ENCODE measurements at places on chromosomes 6 and 20. TPM values are rescaled to one million over a fixed set of nuclear protein-coding genes. Genes with fewer than 3 reads are reported as not detected.

The NKAPL gene
- total RNA-seq = 0.24 TPM

The FRS3 gene
- 1.3 TPM for total RNA-seq

The TBPL1 gene
- total RNA-seq = 27.7 TPM

The TUBB2B gene
- 0.69 TPM for total RNA-seq

The CPXM1 gene
- total RNA-seq = not detected

The ISM1 gene
- total RNA-seq = 3.7 TPM

The CCN5 gene
- not detected for total RNA-seq

DNA sequence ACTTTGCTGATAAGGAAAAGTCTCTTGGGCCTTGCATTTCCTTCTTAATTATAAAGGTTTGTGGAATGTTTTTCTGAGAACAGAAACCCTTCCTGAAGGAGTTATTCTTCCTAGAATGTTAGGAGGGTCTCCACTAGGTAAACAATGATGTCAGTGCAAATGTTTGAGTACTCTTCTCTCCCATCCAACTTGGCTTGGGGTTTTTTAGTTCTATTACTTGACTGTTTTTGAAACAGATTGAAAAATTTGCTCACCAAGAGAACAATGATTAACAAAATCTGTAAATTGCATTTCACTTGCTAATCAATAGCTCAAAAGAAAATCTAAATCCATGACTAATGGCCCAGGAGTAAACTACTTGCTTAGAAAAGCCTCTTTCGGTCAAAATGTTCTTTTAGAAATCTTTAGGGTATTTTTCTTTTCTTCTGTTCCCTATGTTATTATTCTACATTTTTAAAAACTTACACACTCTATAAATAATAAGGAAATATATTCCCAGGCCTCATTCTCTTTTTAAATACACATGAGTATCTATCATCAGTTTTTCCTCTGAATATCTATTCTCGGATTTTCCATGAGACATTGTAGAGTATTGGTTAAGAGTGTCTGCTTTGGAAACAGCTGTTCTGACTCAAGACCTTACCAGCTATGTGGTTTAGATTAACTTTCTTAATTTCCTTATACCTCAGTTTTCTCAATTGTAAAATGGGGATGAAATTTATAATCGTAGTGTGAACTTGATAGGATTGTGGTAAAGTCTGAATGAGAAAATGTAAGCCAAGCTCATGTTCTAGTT is 234.2 kb upstream of the CITED2 start:
- DNase-seq = no peak

GRCh38 chr6:83169106-83169505 is 24.0 kb downstream of the PGM3 start:
- no peak for DNase-seq

GRCh38 chr6:132218059-132218696 is 183.1 kb downstream of the MOXD1 start:
- no peak for DNase-seq

- no peak for DNase-seq
Measured at GRCh38 chr6:109091314-109092024, 3.2 kb downstream of the SESN1 start.

GRCh38 chr6:36666826-36667591 is 11.5 kb upstream of the CDKN1A start:
- peak; percentile 99 for DNase-seq

DNA sequence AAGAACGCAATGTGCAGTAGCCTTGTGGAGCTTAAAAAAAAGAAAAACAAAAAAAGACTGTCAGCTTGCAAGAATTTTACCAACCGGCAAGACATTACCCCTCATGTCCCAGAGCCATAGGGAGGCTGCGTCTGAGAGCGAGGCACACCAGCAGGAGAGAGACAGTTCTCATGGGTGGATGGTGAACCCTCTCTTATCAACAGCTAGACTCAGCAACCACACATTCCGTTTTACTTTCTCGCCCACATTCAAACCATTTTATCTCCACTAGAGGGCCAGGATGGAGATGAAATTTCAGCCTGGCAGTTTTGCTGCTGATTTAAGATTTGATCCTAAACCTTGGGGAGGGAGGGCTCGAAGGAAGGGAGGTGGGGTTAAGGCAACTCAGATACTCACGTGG is 247.0 kb downstream of the ATXN1 start:
- DNase-seq = peak; percentile 18

DNA sequence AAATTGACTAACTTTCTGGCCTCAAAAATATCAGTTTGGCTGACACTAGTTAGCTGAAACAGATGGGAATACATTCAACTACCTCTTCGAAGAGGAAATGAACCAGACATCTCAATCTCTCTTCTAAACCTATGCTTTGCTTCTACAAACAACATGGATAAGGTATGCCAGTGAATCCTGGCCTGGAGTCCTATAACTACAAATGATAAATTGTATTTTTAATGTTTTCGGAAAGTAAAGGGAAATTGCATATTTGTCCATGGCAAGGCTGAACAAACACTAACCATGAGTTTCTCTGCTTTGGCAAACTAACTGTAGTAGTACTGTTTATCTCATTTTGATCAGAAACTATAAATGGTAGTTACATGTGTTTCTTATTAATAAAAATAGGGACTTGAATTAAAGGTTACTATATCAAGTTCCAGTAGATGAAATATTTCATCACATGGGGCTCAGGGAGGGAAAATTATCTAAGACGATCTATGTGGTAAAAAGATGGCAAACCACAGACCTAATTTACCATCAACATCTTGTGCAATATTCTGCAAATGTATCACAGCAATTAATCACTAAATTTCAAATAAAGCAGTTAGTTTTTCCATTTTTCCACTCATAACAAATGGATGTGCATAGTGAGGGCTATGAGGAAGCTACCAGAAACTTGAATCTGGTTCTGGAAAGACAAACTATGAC is 76.8 kb downstream of the COL12A1 start:
- no peak for DNase-seq

GRCh38 chr20:11231742-11232648 is 558.2 kb upstream of the JAG1 start:
- no peak for DNase-seq

DNA sequence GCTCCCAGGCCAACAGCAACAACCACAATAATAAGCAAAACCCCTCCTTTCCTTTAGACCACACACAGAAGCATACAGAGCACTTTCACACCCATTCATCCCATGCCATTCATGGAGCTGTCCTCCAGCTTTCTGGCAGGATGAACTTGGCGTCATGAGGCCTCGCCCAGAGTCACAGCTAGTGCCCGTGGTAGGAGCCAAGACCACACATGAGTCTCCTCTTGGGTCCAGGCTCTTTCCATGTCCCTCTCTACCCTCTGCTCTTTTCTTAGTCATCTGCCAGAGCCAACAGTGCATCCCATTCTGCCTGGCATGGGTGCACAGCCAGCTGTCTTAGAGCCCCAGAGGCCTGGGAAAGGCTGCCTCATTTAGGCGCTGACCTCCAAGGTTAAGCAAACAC is 1.8 kb upstream of the TGM3 start:
- no peak for DNase-seq

DNA sequence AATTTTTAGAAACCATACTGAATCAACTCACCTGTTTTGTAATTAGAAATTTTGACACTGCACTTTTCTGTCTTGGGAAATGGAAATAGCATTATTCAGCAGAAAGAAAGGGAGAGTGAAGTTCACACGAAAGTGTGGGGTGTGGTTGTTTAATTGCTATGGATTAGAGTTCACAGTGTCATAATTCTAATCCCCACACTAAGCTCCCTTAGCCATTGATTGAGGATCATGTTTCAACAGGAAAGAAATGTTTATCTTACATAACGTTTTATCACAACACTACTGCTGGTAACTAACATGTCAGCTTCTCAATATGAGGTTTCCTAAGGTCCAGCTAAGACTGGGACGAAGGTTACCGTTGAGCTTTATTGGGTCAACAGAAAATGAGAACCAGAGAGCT is 31.4 kb upstream of the GSTA5 start:
- no peak for DNase-seq

GRCh38 chr20:2907519-2907918 is 34.2 kb downstream of the PTPRA start:
- no peak for DNase-seq

DNA sequence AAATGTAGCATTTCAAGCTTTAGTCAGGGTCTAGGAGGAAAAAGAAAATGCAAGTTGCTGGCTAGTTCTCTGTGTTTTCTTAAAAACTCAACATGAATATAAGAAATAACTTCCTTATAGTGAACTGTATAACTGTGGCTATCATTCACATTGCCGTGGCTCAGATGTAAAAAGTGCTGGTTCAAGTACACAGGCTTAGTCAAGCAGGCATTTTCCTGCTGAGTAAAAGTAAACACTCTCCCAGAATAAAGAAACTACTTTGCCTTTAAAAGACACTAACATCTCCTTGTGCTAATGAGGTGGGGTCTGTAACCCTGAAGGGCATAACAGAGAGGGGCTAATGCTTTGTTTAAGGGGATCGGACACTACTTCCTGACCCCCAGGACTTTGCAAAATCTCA is 3.3 kb downstream of the ATP5F1E start:
- DNase-seq = no peak

- no peak for DNase-seq
Measured at GRCh38 chr6:119201480-119201879, 123.0 kb upstream of the FAM184A start.

GRCh38 chr6:118674772-118675171 is 23.4 kb upstream of the CEP85L start:
- DNase-seq = no peak

DNA sequence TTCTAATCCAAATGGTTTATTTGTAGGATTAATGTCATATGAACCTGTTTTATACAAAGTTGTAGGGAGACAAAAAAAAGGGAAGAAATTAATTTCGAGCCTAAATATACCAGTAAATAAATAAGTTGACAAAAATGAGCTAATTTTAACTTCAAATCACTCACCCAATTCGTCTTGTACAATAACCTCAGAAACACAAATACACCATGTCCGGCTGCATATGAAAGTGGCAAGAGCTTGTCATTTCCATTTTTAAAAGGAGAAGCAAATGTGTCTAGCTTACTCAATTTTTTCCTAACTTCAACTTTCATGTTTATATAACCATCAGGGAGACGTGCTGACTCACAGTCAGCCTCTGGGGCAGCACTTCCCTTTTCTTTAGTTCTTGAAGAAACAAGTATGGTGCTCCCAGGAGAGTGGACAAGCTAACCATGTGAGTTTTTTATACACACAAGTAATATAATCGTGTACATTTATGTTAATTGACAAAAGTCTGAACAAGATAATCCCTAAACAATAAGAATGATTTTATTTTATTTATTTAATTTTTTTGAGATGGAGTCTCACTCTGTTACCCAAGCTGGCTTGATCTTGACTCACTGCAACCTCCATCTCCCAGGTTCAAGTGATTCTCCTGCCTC is 55.5 kb upstream of the SGK1 start:
- peak; percentile 74 for DNase-seq

- DNase-seq = no peak
Measured at GRCh38 chr6:41215777-41216176, 12.4 kb upstream of the TREML4 start.

DNA sequence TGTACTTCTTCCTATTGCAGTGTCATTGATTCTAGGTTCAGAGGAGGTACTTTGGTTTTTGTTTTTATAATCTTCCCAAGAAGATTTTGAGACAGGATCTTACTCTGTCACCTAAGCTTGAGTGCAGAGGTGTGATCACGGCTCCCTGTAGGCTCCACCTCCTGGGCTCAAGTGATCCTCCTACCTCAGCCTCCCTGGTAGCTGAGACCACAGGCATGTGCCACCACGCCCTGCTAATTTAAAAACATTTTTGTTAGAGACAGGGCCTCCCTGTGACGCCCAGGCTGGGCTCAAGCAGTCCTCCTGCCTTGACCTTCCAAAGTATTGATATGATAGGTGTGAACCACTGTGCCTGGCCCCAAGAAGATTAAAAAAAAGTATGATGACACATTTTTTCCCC is 3.4 kb upstream of the SLC17A5 start:
- no peak for DNase-seq

GRCh38 chr6:68572525-68572924 is 62.6 kb upstream of the ADGRB3 start:
- DNase-seq = peak; percentile 1

DNA sequence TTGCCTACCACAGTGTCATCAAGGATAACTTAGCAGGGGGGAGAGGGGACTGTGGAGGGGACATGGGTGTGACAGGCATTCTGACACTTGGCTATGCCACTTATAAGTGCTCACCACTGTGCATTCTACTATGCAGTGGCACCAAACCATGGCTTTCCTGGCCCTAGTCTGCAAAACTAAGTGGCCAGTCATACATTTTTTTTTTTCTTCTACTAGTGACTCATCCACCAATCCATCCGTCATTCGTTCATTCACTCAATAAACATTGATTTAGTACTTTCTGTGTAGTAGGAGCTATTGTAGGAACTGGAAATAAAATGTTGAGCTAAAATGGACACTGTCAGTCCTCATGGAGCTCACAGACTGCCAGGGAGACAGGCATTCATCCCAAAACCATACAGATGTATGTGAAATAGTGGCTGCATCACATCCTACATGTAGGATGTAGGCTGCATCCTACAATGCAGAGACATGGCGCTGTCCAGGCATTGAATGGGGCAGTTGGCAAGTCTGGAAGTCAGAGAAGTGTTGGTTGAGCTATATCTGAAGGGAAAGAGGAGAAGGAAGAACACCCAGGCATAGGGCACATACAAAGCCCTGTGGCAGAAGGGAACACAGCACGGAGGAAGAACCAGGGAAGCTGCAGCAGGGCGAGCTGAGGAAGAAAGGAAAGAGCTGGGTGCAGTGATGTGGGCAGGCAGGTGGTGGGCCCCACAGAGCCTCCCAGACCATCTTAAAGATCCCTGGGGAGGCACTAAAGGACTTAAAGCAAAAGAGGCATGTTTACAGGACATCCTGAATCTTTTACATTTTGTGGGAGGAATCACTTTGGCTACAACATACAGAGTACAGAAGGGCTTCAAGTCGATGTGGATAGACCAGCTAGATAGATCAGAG is 224.4 kb downstream of the UST start:
- no peak for DNase-seq

DNA sequence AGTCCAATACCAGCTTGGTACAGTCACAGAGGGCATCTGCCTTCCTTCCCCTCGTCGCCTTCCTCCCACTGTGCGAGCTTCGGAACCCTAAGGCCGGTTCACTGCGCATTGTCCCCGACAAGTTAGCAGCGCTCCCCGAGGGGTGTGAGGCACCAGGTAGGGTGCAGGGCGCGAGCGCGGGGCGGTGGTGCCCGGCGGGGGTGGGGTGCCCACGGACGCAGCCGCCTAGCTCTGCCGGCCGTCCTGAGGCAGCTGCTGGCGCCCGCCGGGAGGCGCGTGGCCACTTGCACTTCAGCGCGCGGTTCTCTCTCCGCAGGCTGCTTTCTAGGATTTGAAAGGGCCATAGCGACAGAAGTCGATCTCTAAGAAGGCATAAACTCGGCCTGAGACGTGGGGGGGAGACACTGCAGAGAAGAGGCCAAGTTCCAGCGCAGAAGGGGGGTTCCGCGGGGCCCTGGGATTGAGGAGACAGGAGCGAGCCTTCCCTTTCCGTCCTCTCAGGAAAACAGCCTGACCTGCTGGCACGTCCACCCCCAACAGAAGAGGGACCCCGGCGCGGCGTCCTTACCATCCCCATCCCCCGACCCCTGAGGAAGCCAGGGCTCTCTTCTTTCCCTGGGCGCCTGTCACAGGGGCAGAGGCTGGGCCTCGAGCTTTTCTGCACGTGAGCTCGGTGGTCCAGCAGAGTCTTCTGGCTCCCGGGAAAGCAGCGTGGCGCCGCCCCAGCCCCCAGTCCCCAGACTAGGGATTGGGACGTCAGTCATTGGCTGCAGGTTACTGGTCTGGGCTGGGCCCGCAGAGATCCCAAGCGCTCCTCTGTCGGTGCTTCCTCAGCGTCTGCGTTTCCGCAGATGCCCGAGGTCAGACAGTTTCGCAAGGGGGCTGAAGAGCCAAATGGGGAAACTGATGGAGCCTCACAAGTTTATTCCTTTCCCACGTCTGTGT is 15.6 kb upstream of the PRDM13 start:
- DNase-seq = no peak

GRCh38 chr6:64750910-64751309 is 956.1 kb downstream of the EYS start:
- DNase-seq = no peak
